Inflammatory macrophage treated with lipopolysaccharide for 4 hours (primary cell): ENCODE measurements at places on chromosomes 16 and 17.
A peak's percentile ranks its signal among the peaks of the same experiment; 100 is the strongest.

GRCh38 chr17:20241855-20242254 lies 225.5 kb downstream of the LGALS9B start:
- DNase-seq: no peak

- no peak for DNase-seq
These were observed 10.2 kb downstream of the MFSD6L start for GRCh38 chr17:8788998-8789397.

DNA sequence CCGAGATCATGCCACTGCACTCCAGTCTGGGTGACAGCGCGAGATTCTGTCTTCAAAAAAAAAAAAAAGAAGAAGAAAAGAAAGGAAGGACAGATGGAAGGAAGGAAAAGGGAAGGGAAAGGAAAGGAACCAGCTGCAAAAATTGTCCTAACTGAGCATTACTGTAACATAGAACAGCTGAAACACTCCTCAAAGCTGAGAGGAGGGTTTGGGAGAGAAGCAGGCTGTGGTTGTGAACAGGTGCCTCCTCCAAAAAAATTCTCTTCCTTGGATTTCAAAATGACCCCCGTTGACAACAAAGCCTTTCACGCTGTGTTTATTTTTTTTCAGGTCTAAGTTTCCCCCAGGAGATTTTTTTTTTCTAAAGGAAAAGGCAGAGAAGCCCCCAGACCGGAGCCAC lies 541.4 kb downstream of the WWOX start:
- no peak for DNase-seq

DNA sequence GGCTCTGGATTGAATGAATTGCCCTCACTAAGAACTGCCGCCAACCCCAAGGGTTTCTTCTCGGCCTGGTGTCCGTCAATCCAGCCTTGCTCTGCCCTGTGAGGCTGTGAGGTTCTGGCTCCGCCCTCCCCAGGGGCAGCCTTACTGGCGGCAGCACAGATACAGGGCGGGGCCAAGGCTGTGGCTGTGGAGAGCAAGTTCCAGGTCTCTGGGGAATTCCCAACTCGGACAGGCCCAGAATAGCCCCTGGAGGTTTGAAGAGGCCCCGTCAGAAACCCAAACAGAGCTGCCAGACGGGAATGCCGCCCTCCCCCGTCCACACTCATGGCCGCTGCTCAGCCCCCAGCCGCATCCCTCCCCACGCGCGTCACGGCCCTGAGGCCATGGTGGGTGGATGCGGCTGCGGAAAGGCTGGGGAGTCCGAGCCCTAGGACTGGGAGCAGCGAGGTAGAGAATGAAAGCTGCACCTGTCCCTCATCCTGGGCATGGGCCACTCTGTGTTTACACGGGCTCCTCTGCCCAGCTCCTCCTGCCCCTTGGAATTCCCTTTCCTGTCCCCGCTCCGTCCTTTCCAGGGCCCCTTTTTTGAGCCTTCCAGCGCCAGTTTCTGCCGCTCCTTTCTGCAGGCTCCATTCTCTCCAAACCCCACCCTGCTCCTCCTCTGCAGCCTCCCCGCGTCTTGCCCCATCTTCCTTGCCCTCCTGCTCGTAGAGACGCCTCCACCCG lies 660 bp upstream of the PRRT2 start:
- peak; percentile 92 for DNase-seq

DNA sequence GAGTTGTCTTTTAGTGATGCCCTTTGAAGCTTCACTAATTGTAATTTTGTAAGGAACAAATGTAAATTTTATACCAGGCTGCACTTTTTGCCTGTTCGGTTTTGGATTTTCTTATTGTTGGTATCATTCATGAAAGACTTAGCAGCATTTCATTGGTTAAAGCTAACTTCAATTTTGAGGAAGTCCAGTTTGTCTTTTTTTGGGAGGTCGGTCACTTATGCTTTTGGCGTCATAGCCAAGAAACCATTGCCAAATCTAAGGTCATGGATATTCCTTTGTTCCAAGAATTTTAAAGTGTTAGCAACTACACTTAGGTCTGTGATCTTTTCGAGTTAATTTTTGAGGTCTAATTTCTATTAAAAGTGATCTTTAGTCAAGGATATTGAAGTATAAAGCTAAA lies 77.1 kb downstream of the PRKCA start:
- DNase-seq: peak; percentile 18

DNA sequence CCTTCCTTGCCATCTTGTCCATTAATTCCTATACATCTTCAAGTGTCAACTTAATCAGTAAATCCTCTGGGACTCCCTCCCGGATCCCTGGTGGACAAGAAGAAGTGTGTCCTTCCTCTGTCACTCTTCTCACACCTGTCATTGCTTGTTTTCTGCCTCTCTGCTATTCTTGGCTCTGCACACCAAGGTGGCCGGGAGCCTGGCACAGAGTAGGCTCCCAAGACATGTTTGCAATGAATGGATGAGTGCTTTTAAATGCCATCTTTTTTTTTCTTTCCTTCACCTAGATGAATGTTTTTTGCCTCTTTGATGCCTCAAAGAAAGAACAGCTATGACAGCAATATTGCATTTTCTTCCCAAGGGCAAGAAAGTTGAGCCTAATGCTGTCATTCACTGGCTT lies 58.0 kb upstream of the CLEC18A start:
- no peak for DNase-seq

DNA sequence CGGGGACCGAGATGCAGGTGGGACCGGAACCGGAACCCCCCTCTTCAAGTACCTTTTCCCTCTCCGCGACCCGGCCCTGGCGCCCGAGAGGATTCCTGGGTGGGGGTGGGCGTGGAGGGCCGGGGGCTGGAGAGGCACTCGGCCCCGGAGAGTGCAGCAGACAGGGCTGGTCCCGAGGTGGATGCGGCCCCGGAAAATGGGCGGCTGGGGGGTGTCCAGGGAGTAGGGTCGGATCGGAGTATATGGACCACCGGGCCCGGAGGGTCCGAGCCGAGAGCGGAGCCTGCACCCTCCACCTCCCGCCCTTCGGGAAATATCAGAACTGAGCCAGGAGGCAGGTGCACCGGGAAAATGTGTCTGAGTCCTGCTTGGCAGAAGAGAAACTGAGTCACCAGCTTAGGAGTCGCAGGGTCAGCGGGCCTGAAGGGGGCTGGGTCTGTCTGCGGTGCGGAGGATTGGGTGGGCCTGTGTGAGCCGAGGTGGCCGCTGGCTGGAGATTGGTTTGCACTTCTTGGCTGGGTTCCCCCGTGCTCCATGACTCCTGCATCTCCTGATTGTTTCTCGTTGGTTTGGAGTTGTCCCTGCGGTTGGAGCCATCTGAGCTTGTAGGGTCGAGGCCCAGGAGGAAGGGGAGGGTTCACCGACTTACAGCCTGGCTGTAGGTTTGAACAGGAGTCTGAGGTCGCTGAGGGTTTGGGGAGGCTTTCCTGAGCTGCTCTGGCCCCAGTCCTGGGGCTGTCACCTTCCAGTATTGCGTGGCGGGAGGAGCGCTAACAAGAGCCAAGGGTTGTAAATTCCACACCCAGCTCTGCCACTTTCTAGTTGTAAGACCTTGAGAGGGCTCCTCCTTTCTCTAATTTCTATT lies 518 bp downstream of the SH2B1 start:
- no peak for DNase-seq

DNA sequence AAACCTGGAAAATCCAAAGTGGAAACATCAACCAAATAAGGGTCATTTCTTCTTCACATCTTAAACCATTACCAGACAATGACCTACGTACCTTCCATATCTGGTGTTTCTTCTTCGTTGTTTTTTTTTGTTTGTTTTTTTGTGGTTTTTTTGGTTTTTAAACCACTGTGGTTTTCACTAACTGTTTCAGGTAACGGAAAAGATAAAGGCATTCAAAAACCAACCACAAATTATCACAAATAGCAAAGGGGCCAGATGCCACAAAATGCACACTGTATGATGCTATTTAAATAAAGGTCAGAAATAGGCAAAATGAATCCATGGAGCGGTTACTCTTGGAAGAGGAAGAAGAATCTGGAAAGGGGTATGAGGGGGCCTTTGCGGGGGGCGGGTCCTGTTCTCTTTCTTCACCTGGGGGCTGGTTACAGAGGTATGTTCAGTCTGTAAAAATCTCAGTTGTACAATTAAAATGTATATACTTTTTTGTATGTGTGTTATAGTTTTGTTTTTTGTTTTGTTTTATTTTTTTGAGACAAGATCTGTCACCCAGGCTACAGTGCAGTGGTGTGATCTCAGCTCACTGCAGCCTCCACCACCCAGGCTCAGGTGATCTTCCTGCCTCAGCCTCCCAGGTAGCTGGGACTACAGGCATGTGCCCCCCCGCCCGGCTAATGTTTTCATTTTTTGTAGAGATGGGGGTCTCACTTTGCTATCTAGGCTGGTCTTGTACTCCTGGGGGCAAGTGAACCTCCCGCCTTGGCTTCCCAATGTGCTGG lies 29.6 kb downstream of the LITAF start:
- DNase-seq: no peak
